Amygdala (tissue), 56 donors: ENCODE measurements at places on chromosomes 6 and 20.

DNA sequence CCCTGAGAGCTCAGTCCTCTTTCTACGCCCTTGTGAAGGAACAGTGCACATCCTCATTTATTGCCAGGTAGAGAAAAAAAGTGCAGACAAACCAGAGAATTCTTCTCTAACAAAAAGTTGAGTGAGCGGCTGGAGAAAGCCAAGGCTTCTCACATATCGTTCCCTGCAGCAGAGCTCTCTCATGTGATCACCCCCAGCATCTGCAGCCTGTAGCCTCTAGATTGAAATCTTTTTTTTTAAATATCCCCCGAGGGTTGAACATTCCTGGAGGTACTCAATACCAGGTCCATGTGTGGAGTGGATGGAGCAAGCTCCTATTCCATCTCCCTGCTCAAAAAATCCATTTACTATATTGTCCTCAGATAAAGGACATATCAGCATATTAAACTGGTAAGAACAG, 22.9 kb upstream of the ZNF133 start:
- DNase-seq, result no peak

DNA sequence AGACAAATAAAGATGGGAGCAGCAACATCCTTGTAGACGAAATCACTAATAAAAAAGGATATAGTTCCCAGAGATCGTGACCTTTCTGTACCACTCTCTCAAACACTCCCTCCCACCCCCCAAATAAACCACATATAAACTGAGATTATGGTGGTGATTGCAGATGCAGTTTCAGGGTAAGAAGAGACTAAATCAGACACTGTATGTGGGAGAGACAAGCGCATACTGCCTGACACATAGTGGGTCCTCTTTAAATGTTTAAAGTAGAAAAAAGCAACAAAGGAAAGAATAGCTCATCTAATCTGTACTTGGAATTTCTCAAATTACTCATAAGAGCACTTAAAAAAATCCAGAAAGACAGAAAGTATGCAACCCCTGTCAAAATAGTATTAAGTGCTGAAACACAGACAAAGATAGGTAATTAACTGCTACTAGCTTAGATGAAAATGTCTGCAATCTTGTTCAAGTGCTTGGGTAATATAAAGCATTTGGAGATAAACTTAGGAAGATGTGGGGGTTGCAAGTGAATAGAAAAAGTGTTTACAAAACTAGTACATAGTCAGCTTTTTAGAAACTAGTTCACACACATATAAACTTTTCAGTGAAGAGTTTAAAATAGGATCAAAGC, 151.6 kb downstream of the BACH2 start:
- DNase-seq, result no peak

GRCh38 chr6:162636167-162636566, 91.4 kb downstream of the PRKN start:
- DNase-seq, result no peak

DNA sequence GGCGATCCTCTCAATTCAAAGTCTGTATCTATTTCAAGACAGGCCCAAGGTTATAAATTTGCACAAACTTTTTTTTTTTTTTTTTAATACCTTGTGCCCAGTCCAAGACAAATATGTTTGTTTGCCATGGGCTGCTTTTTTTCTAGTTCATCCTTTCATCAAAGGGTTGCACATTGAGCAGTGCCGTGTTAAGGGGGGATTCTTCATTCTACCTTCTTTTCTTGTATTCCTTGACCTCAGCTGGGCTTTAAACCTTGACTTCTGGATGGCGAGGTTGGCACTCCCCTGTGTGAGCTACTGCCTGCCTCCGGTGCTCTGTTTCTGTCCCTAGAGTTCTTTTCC, 7.4 kb downstream of the RIPK1 start:
- DNase-seq, result no peak

GRCh38 chr20:18223409-18223808, 64.9 kb upstream of the ZNF133 start:
- no peak for DNase-seq

DNA sequence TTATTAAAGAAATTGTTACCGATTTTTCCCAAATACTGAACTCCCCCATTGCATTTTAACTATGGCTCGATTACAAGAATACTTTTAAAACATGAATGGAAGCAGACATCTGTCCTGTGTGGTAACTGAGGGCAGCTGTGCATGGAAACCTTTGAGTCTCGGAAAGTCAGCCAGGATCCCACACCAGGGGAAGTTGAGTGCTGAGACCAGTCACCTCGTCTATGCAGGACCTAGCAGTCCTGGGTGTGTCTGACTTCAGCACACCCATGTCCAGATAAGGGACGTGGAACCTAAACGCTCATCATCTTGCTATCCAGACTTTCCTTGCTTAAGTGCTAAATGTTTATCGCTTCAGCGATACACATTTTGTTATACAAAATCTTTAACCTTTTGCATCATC, 6.1 kb downstream of the RIN2 start:
- no peak for DNase-seq

DNA sequence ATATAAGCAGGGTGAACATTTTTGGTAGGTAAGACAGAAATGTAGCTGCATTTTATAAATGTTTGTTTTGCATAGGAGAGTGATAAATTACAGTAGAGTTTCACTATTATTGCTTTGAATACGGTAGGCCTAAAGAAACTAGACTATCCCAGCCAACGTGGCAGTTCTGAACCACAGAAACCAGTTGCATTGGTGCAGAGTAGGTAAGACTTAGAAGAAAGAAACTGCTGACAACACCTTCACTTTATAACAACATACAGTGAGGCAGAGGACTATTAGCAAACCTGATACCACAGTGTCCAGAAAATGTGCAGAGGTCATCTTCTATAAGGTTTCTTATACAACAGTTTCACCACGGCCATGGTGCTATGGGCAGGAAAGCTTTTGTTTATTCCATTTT, 566.1 kb downstream of the KIF16B start:
- DNase-seq, result no peak

DNA sequence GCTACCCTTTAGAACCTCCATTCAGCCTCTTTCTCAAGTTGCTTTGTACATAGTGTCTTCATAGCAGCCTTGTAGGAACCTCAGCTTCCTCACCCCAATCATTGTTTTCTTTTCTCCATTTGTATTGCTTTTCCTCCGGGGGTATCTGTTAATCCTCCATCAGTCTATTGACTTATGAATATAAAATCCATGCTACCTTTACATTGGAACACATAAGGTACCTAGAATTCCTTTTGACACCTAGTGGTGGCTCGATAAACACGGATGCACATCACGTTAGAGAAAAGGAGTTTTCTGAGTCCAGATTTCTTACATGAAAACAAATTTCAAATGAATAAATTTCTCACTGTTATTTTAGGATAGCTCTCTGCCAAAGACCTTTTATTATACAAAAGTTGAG, 6.3 kb upstream of the EDN1 start:
- no peak for DNase-seq

GRCh38 chr20:59864726-59865125, 68.7 kb downstream of the SYCP2 start:
- DNase-seq, result no peak

DNA sequence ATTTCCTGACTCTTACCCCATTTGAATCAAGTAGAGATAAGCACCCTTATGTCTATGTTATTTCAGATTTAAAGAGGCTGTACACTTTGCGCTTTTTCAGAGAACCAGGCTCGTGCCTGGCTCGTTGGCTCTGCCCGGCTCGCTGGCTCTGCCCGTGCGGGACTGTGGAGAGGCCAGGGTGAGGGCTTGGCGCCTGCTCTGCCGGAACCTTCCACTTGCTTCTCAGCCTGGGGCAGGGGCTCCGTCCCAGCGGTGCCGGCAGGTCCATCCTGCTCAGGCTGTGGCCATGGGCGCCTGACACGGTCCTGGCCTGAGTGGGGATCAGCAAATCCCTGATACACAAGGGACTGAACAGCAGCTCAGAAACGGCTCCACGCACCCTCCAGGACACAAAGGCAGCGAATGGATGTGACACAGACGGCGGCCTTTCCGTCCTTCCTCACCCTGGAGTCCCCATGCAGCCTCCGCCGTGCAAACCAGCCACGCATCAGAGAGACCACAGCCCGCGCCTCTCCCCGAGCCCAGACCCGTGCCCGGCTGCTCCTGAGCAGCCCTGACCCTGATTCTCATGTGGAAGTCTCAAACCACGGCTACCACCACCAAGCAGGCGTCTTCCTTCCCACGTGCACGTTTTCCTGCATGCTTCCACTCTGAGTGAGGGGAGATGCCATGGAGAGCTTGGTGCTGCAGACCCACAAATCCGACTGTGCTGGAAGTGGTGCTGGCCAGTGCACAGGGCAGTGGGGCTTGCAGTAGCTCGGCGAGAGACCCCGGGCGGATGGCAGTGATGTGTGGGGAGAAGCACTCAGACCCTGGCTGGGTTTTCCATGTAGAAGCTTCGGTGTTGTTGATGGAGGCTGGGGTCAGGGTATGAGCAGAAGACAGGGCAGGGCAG, 233.9 kb downstream of the ERMARD start:
- DNase-seq, result no peak

DNA sequence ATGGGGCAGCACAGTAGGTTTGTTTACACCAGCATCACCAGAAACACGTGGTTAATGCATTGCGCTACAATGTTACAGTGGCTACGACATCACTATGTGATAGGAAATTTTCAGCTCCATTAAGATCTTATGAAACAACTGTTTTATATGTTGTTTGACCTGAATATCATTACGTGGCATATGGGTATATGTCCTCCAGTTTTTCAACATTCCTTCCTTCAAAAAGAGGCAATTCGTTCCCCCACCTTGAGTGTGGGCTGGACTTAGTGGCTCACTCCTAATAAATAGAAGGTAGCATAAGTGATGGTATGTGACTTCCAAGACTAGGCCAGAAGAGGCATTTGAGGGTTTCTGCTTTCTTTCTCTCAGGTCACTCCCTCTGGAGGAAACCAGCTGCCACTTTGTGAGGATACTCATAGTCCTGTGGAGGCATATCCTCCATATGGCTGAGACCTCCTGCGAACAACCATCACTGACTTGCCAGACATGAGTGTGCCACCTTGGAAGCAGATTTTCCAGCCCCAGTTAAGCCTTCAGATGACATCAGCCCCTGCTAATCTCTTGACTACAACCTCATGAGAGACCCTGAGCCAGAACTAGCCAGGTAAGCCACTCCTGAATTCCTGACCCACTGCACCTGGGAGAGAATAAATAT, 2.3 kb upstream of the TRAM2 start:
- no peak for DNase-seq

- DNase-seq, result no peak
Measured at GRCh38 chr6:25172819-25173218, 106.4 kb upstream of the CARMIL1 start.

GRCh38 chr6:104601131-104601651, 258.5 kb downstream of the HACE1 start:
- no peak for DNase-seq

- DNase-seq, result no peak
Measured at GRCh38 chr6:32176476-32177182, 745 bp upstream of the AGPAT1 start.

GRCh38 chr6:103784117-103784516, 1075.6 kb downstream of the HACE1 start:
- no peak for DNase-seq

GRCh38 chr6:89084954-89085353, 4.4 kb downstream of the PNRC1 start:
- no peak for DNase-seq

GRCh38 chr6:145823328-145823944, 8.8 kb upstream of the FBXO30 start:
- DNase-seq, result no peak

- no peak for DNase-seq
Measured at GRCh38 chr20:32440758-32441078, 82.6 kb downstream of the ASXL1 start.

DNA sequence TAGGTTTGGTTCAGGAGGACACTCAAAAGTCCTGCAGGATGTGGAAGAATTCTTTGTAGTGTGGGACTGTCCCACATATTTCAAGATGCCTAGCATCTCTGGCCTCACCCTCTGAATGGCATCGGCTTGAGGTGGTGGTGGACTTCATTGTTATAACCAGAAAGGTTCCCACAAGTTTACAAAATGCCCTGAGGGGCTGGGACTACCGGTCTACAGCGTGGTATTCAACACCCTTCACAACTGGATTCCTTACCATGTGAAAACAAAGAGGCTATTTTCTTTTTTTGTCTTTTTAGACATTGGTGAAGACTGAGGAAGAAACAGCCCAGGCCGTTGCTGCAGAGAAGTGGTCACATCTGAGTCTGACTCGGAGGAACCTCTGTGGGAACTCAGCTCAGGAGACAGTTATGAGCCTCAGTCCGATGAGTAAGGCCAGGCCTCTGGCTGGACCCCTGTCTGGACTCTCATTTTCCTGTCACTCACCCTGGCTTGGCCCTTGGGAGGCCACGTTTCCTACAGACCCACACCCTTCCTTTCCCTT, 15.2 kb downstream of the PGBD1 start:
- no peak for DNase-seq

- no peak for DNase-seq
Measured at GRCh38 chr6:134425513-134425912, 107.6 kb upstream of the SGK1 start.

GRCh38 chr6:99611148-99611547, 4.5 kb downstream of the PRDM13 start:
- no peak for DNase-seq

GRCh38 chr6:28696682-28697081, 171.0 kb downstream of the GPX5 start:
- DNase-seq, result no peak

GRCh38 chr20:2879146-2879545, 5.9 kb downstream of the PTPRA start:
- no peak for DNase-seq

GRCh38 chr6:158584236-158584651, 24.4 kb downstream of the TMEM181 start:
- DNase-seq, result no peak

- DNase-seq, result no peak
Measured at GRCh38 chr20:17889226-17889625, 79.4 kb downstream of the SNX5 start.

DNA sequence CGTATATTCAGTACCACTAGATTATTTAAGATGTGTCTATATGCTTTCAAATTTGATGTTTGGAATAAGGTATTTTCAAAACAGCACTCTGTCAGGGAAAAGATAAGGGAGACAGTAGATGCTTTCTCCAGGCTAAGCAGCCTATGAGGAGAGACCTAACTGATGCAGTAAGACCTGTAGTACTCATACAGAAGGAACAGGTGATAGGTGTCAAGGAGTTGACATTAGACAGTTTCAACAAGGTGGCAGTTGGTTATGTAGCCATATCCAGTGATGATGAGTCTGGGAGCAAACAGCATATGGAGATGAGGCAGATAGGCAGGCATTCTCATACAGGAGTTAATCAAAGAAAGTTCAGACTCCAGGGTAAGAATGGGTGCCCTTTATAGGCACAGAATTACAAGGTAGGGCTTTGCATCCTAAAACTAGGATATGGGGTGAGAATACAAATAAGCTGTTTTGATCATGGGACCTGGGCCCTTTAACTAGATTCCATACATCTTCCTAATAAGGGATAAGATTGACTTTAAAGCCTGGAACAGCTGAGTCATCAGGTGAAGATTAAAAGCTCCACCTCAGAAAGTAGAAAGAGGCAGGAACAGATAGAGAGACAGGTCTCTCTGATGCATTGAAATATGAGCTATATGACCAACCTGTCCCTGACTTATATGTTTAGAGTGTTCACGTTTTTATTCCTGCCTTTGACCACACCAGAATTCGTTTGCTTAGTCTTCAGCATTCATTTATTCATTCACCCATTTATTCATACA, 7.9 kb downstream of the RSPH4A start:
- DNase-seq, result no peak
